ENCODE measurements at places on chromosomes 7 and 10.
A peak's percentile ranks its signal among the peaks of the same experiment; 100 is the strongest.

GRCh38 chr10:132462463-132463332 lies 65.7 kb downstream of the PWWP2B start:
- DNase-seq: no peak

DNA sequence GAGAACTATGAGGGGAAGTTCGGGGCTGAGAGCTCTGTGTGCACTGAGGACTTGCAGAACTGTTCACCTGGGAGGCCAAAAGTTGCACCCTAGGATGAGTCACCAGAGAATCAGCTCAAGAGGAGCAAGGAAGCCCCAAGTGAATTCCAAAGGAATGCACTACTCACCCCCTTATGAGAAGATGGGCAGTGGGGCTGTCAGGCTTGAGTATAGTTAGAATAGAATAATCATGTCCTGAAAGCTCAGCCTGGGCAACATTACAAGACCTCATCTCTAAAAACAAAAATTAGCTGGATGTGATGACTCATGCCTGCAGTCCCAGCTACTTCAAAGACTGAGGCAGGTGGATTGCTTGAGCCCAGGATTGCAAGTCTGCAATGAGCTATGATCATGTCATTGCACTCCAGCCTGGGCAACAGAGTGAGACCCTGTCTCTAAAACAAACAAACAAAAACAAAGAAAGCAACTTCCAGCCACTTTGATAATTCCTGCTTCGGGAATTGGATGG lies 30.0 kb downstream of the MAP3K8 start:
- no peak for DNase-seq

GRCh38 chr10:6888434-6888833 lies 308.4 kb upstream of the PRKCQ start:
- DNase-seq: no peak

GRCh38 chr7:1473864-1474512 lies 14.7 kb upstream of the MICALL2 start:
- peak; percentile 87 for DNase-seq

GRCh38 chr10:17344206-17344605 lies 110.2 kb downstream of the ST8SIA6 start:
- DNase-seq: no peak

GRCh38 chr10:73871295-73872189 lies 2.8 kb downstream of the CAMK2G start:
- no peak for DNase-seq

- no peak for DNase-seq
These were observed 637.5 kb upstream of the GALNT17 start for GRCh38 chr7:70494225-70495032.

GRCh38 chr10:7734821-7735220 lies 31.7 kb downstream of the ITIH2 start:
- no peak for DNase-seq

GRCh38 chr10:116850058-116850611 lies 836 bp downstream of the ENO4 start:
- DNase-seq: no peak

DNA sequence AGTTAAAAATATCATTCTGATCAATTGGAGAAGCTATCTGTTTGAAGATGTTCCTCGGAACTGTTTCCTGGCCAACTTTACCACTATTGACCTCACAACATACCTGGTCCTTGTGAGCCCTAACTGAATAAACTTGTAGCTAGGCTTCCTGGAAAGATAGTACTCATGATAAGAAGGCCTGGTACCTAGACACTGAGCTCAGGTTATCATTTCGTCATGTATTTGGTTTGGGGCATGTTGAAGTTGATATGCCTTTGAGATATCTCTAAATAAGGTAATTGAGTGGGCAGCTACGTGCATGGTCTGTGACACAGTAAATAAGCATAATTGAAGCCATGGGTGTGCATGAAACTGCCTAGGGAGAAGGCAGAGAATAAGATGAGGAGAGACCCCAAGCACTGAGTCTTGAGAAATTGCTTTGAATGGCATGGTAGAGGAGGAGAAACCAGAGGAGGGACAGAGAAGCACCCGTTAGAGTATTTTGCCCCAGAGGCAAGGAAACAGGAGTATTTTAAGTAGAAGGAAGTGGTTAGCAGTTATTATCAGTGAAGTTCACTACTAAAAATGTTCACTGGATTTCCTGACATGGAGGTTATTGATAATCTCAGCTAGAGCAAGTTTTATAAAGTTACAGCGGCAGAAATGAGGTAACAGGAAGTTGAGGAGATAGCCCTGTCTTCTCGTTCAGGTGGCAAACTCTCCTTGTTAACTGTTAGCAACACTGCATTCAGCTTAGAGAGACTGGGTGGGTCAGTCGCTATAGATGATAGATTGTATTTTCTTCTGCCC lies 55.6 kb downstream of the CC2D2B start:
- peak; percentile 3 for DNase-seq

- DNase-seq: peak; percentile 74
These were observed 207.0 kb downstream of the MLLT10 start for GRCh38 chr10:21740989-21741388.

DNA sequence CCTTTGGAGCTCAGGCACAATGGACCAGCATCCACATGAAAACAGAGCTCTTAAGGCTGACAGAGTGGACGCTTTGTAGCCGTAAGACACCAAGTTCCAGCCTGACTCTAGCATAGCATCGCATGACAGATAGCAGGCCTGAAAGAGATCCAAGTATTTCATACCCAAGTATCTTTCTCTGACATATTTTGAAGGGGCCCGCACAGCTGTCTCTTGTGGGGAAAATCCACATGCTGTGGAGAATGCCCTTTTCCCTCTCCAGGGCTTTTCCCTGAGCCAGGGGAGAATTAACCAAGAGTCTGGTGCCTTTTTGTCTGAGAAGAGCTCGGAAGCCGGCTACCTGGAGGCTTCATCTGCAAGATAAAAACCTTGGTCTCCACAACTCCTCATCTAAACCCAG lies 51.0 kb downstream of the CFAP46 start:
- DNase-seq: no peak

All from CD4-positive, alpha-beta T cell treated with Interleukin-17A for 1 hour (primary cell).